ENCODE measurements at places on chromosomes 12 and 14.

DNA sequence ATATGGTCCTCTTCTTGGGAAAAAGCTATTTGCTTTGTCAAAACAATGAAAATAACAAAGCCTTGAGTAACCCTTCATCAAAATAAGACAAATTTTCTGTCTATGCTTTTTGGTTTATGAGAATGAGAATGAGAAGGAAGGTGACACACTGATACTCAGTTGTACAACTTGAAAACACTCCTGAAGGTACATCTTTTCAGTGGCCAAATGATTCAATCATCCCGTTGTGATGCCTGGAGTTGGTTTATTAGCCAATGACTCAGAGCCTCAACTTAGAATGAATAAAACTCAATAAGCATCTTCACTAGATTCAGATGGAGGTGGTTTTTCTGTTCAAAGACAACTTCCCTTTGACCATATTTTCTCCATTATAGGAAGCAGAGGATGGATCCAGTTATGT, 7.8 kb upstream of the CALM1 start:
- no peak for DNase-seq

GRCh38 chr14:74905595-74906142, 17.4 kb downstream of the RPS6KL1 start:
- peak; percentile 72 for DNase-seq

DNA sequence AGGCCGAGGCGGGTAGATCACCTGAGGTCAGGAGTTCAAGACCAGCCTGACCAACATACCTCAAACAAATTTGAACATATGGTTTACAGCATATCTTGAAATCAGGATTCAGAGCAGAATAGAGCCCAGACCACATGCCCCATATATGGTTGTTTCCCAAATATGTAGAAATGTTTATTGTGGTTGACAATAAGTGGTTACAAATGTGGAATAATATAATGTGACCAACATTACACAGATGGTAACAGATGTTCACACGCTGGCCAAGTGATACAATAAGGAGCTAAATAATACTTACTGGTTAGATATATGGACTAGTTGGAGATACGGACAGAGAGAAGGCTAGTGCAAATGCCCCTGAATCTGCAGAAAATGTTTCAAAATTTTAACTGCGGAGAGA, 85.3 kb downstream of the MAPKAPK5 start:
- DNase-seq = no peak

- DNase-seq = no peak
Measured at GRCh38 chr14:48289701-48290100, 614.3 kb upstream of the MDGA2 start.

DNA sequence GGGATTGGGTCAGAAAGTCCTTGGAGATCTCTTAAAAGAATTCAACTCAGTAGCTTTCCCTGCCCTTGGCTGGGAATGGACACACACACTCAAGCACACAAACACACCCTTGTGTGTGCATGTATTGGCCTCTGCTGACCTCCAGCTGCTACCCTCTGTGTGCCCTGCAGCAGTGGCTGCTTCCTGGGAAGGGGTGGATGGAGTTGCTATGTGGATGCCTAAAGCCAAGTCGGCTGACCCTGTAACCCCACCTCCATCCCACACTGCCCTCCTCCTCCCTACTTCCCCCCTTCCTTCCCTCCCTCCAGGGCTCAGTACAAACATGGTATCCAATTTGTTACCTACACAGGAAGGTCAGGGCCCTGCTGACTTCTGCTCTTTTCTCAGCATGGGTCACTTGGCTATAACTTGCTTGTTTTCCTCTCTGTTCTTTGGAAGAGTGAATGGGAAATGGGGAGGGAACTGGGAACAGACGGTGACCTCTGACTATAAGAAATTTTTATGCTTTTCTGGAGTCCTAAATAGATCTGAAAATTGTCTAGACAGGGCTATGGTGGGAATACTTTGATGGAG, 351.6 kb upstream of the TBX3 start:
- DNase-seq = peak; percentile 88

DNA sequence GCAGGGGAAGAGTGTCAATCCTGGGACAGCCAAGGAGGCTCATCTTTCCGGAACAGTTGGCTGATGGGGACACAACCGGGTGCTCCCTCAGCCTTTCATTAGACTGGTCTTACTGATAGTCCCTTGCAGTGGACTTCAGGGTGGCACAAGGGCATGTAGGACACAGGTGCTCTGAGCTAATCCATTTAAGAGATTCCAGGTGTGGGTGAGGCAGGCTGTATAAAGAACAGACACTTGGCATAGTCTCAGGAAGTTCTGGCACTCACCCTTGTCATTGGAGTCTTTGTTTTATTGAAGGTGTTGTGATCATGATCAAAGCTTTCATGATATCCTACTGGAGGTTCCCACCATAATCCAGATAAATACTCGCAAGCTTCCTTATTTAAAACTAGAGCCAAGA, 341.6 kb downstream of the EMP1 start:
- DNase-seq = no peak
